Occipital lobe (tissue), 3 donors: ENCODE measurements at places on chromosomes 13 and 19.

- DNase-seq: no peak
These were observed 780 bp downstream of the ACP4 start for GRCh38 chr19:50790922-50791467.

DNA sequence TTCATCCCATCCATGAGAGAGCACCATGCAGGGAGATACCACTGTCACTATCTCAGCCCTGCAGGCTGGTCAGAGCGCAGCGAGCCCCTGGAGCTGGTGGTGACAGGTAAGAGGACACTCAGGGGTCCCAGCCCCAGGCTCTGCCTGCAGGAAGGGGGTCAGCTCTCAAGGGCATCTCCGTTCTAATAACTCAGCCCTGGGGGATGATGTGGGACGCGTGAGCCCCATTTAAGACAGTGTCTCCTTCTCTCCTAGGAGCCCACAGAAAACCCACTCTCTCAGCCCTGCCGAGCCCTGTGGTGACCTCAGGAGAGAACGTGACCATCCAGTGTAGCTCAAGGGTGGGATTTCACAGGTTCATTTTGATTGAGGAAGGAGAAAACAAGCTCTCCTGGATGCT is 15.5 kb upstream of the KIR3DL3 start:
- DNase-seq: no peak

DNA sequence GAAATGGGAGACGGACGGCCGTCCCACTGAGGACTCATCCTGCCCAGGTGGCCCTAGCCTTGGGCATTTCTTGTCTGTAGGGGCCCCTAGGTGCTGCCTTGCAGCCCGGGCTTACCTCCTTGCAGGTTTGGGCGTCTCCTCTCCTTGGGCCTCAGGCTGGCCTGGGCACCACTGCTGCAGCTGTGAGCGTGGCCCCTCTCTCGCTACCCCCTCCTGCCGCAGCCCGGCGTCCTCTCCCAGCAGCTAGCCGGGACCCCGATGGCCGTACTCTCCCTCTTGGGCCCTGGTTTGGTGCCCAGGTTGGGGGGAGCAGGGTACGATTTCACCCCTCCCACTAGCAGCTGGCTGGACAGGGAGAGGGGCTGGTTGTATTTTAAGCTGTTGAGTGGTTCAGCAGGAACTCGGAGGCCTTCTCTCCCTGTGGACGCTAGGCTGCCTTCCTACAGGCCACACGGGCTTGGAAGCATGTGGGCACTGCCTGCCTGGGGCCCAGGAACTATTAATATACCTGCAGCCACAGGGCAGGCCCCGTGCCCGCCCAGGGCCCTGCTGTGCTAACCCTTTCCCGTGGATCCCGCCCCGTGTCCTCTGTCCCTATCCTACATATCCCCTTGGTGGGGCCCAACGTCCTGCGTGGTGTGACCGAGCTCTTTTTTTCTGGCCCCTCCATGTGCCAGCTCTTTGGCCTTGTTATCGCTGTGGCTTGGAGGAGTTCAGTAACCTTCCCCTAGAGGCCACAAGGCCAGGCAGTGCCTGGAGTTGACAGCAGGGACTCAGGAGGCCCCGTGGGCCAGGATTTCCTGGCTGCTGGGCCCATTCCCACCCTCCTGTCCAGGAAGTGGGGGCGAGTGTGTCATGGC is 11.7 kb downstream of the NDUFB7 start:
- no peak for DNase-seq

GRCh38 chr19:40598918-40599307 is 2.3 kb upstream of the LTBP4 start:
- DNase-seq: no peak

- DNase-seq: no peak
These were observed 174.6 kb downstream of the SUCLA2 start for GRCh38 chr13:47826471-47826870.

- no peak for DNase-seq
These were observed 15.6 kb upstream of the DCUN1D2 start for GRCh38 chr13:113506025-113506685.

- DNase-seq: no peak
These were observed at the start of gene MAP1S for GRCh38 chr19:17718947-17719711. Gene MAP1S, plus strand, starts transcription at chr19:17719480. Its CDS starts 23 bp downstream, at chr19:17719503.
